ENCODE measurements at places on chromosomes 3 and 15.

DNA sequence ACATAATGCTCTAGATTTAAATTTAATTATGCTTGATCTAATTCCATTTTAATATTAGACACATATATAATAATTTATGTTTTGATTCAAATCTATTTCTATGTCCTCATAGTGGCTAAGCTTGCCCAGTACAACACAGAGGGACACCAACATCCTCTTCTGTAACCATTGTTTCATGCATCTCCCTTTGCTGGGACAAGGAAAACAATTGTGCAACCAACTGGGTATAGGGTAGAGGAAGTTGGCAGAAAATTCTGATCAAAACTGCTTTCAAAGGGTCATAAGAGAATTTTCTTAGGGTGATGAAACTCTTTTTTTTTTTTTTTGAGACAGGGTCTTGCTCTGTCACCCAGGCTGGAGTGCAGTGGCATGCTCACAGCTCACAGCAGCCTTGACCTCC is 121.4 kb upstream of the SGO1 start:
- DNase-seq, result no peak

GRCh38 chr3:114721209-114721608 is 425.9 kb downstream of the ZBTB20 start:
- DNase-seq, result no peak

DNA sequence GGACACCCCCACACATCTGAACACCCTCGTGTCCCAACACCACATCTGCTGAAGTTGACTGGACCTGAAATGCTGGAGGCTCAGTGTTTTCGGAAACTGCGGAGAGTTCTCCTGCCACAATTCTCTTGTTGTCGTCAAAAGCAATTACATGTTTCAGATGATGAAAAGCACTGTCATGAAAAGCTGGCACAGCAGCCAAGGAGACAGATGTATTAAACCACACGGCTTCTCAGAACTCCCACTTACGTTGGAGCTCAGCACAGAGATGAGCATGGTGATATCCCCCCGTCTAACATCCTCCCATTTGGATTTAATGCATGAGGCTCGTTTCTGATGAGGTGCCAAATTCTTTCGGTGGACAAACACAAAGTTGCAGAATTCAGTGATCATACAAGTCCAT is 180.1 kb downstream of the RORA start:
- DNase-seq, result no peak

DNA sequence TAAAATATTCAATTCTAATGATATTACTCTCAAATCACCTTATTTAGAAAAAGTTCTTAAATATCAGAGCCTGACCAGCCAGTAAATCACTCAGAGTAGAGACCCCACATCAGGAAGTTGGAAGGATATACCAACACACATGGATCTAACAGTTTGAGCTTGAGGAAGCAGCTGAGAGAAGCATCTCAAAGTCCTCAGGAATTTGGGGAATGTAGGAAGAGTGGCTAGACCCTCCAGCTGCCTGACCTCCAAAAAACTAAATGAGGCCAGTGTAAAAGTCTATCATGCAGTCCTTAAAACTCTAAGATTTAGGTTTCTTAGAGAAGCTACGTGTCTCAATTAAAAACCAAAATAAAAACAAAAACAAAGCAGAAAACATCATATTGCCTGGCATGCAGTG is 55.4 kb downstream of the SETD2 start:
- no peak for DNase-seq

DNA sequence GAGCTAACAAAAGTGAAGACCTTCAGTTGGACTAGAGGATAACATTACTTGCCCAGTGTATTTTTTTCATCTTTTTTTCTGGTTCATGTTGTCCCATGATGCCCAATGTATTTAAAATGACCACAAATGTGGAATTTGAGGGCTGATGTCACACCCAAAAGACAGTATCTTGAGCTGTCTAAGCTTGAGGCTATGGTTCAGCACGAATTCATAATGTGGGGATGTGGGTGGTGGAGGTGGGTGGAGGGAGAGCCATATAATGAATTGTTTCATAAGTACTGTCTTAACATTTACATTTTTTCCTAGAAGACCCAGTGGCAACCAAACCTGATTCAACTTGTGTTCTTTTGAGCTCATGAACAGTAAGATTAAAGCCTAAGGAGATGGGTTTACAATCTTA is 37.5 kb downstream of the CHAC1 start:
- DNase-seq, result no peak

- DNase-seq, result no peak
Observed at GRCh38 chr3:51538115-51538458, 432 bp upstream of the RAD54L2 start.

DNA sequence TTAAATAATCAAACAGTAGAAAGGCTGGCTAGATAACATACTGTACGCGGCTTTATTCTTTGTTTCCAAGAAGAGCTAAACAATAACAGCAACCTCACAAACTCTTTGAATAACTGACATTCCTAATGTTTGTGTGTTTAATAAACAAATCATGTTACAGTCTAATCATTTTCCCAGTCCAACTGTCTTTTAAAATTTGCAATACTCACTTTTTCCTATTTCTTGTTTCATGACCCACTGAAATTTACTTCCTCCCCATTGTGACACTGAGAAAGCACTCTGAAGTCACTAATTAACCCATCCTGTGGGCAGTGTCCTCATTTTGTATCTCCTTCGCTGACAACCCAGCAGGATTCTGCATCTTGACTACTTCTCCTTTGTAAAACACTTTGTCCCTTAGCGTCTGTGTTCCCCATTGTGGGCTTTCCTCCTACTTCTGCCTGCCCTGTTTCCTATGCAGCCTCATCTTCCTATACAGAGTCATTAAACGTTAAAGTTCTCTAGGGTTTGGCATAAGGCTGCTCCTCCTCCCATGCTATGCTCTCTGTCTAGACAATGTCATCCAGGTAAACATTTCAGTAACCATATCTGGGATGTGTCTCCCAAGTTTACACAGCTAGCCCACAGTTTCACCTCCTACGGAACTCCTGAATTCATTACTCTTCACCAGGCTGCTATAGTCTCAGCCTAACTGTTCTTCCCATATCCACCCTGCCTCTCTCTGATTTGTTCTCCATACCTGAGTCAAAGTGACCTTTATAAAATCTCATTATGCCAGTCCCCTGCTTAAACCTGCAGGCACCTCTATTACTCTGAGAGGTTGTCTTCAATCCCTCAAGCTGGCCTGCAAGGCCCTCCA is 148.9 kb downstream of the GREM1 start:
- no peak for DNase-seq

- DNase-seq, result peak; percentile 49
Observed at GRCh38 chr15:88894348-88894818, 961 bp downstream of the HAPLN3 start.

- no peak for DNase-seq
Observed at GRCh38 chr15:99021694-99022093, 14.1 kb upstream of the PGPEP1L start.
